Stimulated activated CD4-positive, alpha-beta T cell treated with anti-CD3 and anti-CD28 coated beads, Interleukin-2, amount 100 ng/mL, for 4 hours (primary cell): ENCODE measurements at places on chromosomes 13 and 19.
A peak's percentile ranks its signal among the peaks of the same experiment; 100 is the strongest.

GRCh38 chr19:39788244-39788643, 9.6 kb downstream of the LEUTX start:
- DNase-seq, result no peak

DNA sequence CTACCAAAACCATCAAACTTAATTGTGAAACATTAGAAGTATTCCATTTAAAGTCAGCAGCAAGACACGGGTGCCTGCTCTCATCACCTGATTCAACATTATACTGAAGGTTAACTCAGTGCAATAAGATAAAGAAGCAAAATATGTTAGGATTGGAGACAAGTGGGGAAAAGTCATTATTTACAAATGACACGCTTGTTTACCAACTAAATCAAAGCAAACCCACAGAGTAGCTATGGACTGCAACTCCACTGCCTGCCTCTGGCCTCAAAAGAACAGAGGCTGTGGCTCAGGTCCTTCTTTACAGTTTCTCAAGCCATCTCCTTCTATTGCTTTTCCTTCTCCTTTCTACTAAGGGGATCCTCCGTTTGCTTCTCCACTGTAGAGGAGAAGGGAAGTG, 21.0 kb upstream of the ATP12A start:
- DNase-seq, result no peak

- DNase-seq, result no peak
Measured at GRCh38 chr13:59672445-59672844, 491.3 kb downstream of the DIAPH3 start.

- DNase-seq, result no peak
Measured at GRCh38 chr13:43305416-43305815, 282.0 kb downstream of the DNAJC15 start.

GRCh38 chr13:53241891-53242348, 213.3 kb downstream of the OLFM4 start:
- no peak for DNase-seq

DNA sequence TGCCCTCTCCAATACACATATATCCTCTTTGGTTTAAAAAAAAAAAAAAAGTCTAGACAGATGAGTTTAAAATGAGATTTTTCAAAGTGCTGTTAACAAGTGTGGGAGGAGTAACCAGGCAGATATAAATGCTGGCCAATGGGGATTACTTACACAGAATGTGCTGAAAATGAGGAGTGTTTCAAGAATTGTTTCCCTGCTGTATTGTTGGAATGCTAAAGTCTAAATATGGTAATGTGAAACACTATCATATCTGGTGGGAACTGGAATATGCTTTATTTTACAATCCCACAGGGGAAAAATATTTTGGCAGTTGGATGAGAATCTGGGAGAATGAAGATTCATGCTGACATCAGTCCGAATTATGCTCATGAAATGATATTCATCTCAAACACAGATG, 250.7 kb downstream of the DCT start:
- no peak for DNase-seq

GRCh38 chr13:113046883-113047244, 58.7 kb upstream of the F7 start:
- no peak for DNase-seq

DNA sequence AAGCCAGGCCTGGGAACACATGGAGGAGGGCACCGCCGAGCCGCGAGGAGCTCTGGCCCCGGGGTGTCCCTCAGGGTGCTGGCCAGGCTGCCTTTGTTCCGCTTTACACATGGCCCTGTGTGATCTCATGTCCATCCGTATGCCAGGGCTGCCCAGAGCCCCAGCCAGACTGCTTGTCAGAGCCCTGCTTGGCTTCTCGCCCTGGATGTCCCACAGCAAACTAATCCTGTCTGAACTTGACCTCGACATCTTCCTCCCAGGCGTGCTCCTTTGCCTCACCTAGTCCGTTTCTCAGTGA, 14.3 kb downstream of the BCKDHA start:
- DNase-seq, result no peak

GRCh38 chr13:36820222-36820621, 1.2 kb downstream of the RFXAP start:
- no peak for DNase-seq

DNA sequence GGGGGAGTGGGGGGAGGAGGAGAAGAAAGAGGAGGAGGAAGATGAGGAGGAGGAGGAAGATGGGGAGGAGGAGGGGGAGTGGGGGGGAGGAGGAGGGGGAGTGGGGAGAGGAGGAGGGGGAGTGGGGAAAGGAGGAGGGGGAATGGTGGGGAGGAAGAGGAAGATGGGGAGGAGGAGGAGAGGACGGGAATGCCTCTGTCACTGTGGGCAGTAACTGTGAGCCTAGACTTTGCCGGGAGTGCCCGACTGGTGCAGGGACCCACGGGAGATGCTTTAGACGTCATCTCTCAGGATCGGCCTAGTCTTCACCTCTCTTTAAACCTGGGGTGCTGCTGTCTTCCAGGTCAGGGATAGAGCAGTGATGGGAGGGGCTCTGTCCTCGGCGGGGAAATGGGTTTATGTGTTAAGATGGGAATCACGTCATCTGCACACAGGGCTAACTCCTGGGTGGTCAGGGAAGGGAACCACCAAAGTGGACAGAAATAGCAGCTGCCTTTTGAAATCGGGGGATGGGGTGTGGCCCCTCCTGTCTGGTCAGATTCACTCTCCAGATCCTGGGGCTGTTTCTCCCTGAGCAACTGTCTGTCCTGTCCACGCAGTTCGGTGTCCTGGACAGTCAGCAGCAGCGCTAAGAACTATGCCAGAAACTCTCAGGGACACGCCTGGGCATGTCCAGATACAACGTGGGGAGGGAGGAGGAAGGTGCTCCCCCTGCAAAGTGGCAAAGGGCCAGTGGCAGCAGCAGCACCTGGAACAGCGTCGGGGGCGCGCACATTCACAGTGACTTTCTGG, 26.9 kb downstream of the GAS6 start:
- no peak for DNase-seq

GRCh38 chr13:85366759-85367417, 432.3 kb downstream of the SLITRK6 start:
- no peak for DNase-seq

GRCh38 chr13:44765001-44765471, 188.9 kb upstream of the TSC22D1 start:
- DNase-seq, result no peak

DNA sequence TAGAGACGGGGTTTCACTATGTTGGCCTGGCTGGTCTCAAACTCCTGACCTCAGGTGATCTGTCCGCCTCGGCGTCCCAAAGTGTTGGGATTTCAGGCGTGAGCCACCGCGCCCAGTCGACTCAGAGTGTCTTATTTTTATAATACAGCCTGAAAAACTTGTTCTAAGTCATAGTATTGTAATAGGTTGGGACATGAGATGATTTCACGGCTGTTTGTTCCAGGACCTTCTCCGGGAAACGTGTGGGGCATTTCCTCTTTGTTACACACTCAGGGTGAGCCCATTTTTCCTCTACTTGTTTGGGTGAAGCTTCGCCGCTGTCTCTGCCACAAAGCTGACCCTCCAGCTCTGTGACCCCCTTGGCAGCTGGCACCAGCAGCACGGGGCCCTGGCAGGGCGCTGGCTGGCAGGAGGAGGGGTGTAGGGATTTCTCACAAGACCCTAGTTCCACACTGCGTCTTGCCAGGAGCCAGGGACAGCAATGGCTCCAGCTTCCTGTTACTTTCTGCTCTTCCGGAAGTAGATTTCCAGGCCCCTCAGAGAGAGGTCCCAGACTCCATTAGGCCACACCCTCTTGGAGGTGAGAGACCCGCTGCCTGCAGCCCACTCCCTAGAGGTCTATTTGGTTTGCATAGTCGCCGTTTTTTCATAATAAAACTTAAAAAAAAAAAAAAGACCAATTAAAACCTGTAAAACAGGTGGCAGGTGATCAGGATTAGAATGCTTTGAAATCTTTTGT, 15.6 kb downstream of the FGF21 start:
- DNase-seq, result no peak

DNA sequence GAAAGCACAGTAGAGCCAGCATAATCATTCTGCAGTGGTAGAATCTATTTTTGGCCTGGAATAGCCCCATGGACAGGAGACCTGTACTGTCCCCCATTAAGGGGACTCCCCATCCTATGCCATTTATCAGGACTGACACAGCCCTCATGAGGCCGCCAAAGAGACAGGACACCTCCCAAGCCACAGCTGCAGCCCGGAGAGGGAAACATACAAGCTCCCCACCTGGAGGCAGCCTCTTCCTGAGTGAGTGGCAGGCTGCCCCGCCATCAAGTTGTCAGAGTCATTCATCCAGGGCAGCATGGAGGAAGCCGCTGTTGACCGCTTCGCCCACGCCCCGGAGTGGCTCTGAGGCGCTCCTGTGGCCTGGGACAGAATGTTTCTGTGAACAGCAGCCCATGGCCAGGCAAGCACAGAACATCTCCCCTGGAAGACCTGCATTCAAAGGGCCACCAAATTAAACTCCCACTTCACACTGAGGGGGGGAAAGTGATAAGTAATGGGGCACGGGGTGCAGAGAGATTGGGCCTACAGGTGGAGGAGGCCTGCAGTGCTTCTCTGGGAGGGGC, 111.3 kb downstream of the ZDHHC20 start:
- no peak for DNase-seq

GRCh38 chr19:3365836-3366752, at the start of gene NFIC:
Gene NFIC, plus strand, starts transcription at chr19:3366583. Its CDS starts 54 bp downstream, at chr19:3366637.
- DNase-seq, result no peak

- peak; percentile 6 for DNase-seq
Measured at GRCh38 chr13:46831588-46832194, 34.7 kb upstream of the ESD start.

GRCh38 chr13:60226507-60226906, 62.8 kb upstream of the DIAPH3 start:
- DNase-seq, result no peak

GRCh38 chr19:23365222-23365621, 30.0 kb downstream of the ZNF91 start:
- no peak for DNase-seq

- DNase-seq, result no peak
Measured at GRCh38 chr13:78029901-78030300, 111.3 kb upstream of the EDNRB start.

DNA sequence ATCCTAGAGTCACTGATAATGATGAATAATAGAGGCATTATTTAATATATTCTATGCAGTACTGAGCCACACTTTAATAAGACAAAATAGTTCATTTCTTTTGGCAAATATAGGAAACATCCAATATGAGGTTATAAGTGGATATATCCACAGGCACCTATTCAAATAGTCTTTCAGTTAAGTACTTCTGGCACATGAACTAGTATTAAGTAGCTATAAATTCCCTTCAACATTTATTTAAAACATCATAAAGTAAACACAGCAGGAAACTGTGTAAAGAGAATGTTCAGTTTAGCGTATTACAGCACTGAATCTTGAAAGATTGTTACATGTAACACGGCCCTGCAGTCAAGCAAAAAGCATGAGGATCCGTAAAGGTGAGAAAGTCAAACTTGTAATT, 463.3 kb upstream of the KLF12 start:
- DNase-seq, result no peak
